ENCODE measurements at places on chromosomes 5 and 9.

DNA sequence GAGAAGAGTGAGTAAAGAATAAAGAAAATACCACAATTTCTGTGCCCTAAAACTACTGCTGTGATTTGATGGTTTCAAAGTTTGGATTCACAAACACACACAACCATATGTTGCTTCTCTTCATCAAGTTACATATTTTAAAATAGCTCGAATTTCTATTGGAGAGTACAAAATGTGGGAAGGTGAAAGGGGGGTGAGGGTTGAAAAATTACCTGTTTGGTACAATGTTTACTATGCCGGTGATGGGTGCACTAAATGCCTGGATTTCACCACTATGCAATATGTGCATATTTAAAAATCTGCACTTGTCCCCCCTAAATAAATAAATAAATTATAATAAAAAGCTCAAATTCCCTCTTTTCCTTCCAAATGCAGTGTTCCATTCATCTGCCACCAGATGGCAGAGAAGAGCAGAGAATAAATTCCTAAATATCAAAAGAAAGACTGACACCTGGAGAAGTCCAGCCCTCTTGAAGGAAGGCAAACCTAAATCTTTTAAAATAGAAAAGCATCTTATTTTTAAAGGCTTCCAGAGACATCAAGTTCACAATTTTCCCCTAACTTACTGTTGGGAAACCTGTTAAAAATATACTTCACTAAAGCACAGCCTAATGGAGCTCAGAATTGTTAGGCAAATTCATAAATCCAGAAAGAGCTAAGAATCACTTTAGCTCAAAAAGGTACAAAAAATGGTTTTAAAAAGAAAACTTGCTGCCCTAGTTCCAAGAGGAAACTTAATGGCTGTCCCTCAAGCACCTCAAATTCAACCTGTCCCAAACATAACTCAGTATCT is 24.8 kb upstream of the HNRNPA0 start:
- DNase-seq = peak; percentile 38

GRCh38 chr9:135228983-135229625 is 141.6 kb downstream of the OLFM1 start:
- no peak for DNase-seq

- DNase-seq = no peak
Measured at GRCh38 chr5:179603308-179603707, 20.2 kb downstream of the HNRNPH1 start.

DNA sequence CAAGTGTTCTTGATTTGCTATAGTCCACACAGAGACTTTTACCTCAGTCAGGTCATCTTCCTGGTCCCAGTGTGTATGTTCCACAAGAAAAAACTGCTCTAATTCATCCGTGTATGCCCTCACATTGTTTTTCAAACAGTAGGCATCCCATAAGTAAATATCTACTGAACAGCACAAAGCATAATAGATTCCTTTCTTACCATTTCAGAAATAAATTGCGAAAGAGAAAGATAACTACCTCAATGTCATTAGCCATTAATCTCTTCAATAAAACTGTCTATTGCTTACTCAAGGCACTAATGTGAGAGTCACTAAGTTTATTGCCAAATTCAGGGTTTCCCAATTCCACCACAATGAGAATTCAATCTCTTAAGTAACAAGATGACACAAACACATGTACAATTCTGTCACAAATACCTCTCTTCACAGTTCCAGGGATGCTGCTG is 9.6 kb downstream of the FBXW2 start:
- peak; percentile 23 for DNase-seq

GRCh38 chr5:83925321-83925954 is 204.8 kb upstream of the HAPLN1 start:
- peak; percentile 45 for DNase-seq

- DNase-seq = peak; percentile 60
Measured at GRCh38 chr5:113378959-113379541, 55.7 kb downstream of the TSSK1B start.

GRCh38 chr5:149126906-149127305 is 14.4 kb upstream of the ABLIM3 start:
- DNase-seq = no peak

DNA sequence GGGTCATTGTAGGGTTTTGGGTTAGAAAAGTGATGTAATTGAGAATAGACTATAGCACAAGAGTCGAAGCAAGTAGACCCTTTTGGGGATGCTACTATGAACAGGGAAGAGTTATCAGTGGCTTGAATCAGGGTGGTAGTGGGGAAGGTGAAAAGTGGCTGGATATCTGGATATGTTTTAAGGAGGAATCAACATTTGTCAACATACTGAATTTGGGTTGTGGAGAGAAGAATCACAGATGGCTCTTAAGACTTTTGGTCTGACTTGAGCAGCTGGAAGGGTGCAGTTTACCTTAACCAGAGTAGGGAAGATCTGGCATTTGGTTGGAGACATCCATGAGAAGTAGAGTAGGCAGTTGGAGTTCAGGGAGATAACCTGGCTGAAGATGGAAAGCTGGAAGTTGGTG is 38.5 kb upstream of the FCHO2 start:
- DNase-seq = no peak

GRCh38 chr9:94945197-94946144 is 219.0 kb downstream of the AOPEP start:
- DNase-seq = no peak

GRCh38 chr5:78527054-78527859 is 121.3 kb downstream of the LHFPL2 start:
- DNase-seq = no peak

All from HTR-8/SVneo (cell line).